Fibroblast of skin of left biceps (primary cell): ENCODE measurements at places on chromosomes 4 and X.

- peak; percentile 23 for DNase-seq
Measured at GRCh38 chr4:20393486-20394100, 141.9 kb downstream of the SLIT2 start.

DNA sequence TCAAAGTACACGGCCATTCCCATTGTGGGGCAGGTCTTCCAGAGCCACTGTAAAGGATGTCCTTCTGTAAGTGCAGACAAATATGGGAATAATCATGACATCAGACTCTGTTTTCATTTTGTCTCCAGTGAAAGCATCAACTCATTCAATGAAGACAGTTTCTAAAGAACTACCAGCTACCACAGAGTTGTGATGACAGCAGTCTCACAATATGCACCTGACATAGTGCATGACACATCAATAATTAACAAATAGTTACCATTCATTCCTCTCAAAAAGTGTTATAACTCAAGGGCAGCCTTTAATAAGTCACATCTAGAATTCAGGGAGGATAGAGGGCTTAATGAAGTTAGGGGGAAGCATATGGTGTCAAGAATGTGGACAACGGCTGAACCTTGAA, 20.2 kb downstream of the MTTP start:
- DNase-seq, result no peak

DNA sequence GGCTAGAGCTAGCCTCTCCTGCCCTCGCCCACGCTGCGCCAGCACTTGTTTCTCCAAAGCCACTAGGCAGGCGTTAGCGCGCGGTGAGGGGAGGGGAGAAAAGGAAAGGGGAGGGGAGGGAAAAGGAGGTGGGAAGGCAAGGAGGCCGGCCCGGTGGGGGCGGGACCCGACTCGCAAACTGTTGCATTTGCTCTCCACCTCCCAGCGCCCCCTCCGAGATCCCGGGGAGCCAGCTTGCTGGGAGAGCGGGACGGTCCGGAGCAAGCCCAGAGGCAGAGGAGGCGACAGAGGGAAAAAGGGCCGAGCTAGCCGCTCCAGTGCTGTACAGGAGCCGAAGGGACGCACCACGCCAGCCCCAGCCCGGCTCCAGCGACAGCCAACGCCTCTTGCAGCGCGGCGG, at the start of gene AR:
Gene AR, plus strand, starts transcription at position 204 of the 400 bp plus-strand sequence. CDS start 1,126 bp downstream, outside the sequence.
- peak; percentile 16 for DNase-seq

DNA sequence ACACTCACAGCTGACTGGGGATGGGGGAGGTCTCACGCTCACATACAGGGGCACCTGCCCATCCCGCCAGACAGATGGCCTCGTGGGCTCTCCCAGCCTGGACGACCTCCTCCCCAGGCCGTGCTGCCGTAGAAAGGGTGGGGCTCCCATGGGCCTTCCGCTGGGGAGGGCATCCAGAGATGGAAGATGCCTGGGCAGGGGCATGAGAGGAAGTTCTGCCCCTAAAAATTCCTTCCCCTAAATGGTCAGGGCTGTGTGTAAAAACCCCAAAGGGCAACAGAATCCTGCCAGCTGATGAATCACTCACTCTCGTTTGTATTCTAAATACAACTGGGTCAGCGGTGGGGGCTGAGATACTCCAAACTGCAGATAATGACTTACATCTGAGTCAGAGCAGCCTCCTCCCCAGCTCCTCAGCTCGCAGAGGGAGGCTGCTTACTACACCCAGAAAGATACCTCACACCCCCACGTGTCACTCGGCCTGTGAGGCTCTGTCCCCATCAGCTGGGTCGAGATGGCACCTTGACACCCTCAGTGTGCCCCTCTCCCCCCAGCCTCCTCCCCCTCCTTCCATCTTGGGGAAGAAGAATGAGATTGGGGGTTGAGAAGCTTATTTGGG, 10.1 kb downstream of the WDR1 start:
- peak; percentile 84 for DNase-seq

DNA sequence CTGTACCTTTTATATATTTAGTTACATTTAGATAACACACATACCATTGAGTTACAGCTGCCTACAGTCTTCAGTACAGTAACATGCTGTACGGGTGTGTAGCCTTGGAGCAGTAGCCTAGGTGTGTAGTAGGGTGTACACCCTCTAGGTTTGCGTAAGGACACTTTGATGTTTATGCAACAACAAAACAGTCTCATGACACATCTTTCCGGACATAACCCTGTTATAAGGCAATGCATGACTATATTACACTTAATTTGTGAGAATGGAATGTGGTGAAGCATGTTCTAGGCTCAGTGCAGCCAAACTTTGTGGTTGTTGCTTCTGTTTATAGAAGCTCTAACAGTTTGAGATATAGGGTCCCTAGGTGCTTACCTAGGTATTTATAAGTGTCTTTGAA, 65.4 kb downstream of the SPRY1 start:
- no peak for DNase-seq

GRCh38 chrX:13119386-13119785, 75.0 kb upstream of the FAM9C start:
- DNase-seq, result no peak

DNA sequence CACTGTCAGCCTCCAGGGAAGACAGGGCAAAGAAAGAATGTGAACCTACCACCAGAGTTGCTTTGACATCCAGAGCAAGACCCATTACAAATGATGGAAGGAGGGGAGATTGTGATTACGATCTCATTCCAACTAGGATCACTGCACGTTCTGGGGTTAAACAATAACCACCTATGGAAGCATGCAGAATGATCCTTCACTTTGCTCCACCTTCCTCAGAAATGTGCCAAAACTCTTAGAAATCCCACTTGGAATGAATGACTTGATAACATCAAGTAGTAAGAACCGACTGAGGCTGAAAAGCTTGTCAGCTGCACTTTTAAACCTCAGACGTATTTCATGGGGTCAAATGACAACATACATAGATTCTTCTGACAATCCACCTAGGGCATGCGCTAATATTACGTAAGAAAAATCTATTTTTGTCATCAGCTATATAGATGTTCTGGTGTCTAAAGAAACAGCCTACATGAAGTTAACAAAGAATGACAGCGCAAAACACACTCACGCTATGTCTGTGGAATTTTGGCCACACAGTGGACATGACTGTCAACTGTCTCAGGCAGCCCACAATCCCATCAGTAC, 3.5 kb upstream of the STS start:
- DNase-seq, result no peak

GRCh38 chr4:125780164-125780563, 465.4 kb downstream of the FAT4 start:
- no peak for DNase-seq

- no peak for DNase-seq
Measured at GRCh38 chrX:115367951-115368350, 78.4 kb downstream of the LUZP4 start.

DNA sequence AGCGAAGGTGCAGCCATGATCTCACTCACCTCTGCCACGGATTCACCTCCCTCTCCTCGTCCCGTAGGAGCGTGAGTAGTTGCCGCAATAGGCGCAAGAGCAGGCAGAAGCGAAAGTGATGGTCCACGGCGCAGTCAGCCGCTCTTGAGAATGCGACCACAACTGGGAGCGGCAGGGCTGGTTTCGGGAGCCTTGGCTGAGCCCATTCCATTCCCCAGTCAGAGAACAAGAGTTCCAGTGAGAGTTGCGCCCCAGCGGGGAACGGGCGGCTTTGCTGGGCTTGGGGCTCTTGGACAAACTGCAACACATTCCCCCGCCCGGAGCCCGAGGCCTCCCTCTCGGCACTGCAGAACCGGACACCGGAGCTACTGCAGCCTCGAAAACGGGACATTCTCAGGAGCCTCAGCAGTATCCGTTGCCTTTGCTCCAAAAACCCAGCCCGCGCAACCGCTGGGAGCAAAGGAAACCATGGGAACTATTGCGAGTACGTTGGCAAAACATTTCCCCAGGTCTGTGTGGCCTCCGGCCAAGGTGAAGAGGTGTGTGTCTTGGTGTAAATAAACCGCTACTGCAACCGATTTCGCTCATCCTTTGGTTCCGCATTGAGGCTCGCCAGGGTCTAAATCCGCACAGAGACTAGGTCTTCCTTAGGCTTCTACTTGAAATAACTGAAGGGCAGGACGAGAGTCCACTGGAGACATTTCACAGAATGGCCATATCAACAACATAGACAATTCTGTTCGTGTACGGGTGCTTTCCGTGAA, 5.7 kb upstream of the ZBTB33 start:
- peak; percentile 36 for DNase-seq

- DNase-seq, result no peak
Measured at GRCh38 chr4:5462896-5463295, 245.5 kb downstream of the EVC2 start.

DNA sequence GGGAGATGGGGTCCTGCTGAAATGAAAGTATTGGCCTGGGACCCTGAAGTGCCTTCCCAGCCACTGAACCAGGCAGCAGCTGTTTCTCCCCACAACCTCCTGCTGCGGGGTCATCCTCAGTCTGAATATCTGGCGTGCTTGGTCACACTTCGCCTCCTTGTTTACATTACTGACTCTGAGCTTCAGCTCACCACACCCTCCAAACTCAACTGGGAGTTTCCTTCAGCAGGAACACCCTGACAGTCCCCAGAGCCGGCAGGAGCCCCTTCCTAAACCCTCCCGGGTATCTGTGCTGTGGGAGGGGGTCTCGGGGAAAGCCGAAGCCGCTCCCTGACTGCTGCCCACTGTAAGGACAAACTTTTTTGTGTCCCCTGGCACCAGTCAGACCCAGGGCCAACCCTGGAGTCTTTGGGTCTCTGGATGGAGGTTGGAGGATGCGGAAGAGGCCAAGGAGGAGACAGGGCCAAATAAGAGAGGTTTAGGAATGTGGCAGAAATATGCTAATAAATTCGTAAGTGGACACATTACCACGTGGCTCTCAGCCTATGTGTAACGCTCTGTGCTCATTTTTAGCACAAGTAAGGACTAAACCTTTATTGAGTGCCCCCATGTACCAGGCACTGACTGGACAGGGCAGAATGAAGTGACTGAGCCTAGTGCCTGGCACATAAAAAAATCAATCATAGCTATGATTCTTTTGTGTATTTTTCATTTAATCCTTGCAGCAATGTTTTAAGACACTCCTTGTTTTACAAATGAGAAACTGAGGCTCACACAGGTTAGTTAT, 20.7 kb downstream of the FHDC1 start:
- DNase-seq, result no peak

DNA sequence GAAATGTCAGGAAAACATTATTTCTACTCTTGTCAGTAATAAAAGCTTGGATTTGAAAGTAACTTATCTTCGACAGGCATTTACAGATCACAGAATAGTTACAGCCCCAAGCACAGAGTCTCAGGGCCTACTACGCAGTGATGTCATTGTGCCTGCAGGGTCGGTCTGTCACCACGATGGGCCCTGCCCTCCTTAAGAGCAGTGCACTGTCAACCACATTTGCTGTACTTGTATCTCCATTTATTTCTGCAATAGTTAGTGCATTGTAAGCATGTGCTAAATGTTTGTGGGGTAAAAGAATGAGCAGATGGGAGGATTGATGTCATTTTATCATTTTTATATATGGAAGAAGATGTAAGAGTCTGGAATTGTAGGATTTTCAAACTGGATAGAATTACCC, 13.6 kb upstream of the CCKAR start:
- DNase-seq, result no peak

DNA sequence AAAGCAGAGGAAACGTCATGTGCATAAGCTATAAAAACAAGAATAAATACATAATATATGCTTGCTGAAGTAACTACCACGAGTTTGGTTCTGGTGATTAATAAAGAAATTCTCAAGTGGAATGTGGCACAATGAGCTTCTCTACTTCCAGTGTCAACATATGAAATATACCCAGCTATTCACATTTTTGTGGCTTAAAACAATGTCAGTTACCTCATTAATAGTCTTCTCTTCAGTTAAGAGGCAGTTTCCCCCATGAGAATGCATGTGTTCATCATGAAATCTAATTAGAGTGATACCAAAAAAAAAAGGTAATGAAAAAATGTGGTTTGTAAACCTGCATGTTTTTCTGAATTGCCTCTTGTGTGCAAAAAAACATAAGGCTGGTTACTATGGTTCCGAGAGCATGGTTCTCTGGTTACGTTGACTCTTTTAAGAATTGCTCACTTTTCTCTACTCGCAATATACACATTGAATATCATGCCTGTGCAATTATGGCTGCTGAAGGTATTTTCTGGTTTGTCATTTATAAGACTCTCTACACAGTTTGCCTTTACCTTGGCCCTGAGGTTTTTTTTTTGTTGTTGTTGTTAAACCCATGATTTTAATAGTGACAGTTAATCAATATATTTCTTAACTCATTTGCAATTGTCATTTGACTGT, 108.2 kb downstream of the PCDH7 start:
- peak; percentile 49 for DNase-seq

- no peak for DNase-seq
Measured at GRCh38 chr4:140088323-140088967, 65.5 kb downstream of the MAML3 start.

GRCh38 chrX:20143111-20143510, 1.5 kb upstream of the EIF1AX start:
- no peak for DNase-seq

DNA sequence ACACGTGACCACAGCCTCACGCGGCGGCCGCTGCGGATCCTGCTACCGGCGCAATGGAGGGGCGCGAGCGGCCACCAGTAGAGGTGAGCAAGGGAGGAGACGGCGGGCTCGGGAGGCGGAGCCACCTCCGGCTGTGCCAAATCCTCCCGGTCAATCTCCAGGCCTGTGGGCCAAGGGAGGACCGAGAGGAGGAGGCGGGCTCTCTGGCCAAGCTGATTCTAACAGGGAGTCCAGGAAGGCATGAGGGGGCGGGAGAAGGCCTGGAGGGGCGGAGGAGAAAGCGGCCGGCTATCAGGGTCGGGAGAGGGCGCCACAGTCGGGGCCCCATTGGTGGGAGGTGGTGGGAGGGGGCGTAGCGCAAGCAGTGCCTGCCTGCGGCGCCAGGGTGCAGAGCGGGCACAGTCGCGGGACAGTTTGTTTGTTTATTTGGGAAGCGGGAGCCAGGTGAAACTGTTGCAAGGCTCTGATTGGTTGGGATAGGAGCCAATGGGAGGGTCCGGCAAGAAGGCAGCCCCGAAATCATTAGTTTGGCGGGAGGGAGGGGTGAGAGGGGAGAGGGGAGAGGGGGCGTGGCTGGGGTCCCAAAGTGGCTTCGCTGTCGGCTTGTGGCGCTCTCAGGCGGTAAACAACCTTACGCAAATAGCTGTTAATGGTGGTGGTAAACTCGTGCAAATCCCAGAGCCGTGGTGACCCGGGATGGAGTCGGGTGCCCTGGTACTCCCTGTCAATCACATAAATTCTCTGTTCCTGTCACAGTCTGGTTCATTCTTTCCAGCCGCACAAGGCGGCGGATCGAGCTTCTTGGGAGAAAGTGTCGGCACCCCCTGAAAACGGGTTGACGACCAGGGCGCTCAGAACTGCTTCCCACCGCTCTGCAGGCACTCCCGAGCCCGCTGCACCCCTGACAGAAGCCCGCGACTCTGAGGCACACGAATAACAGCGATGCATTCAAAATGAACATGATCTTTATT, at the start of gene IRS4:
Gene IRS4, minus strand, starts transcription at position 55 of the 971 bp plus-strand sequence.
- no peak for DNase-seq
